Glutamatergic neuron (in vitro differentiated cells): ENCODE measurements at places on chromosomes 6 and 20.

DNA sequence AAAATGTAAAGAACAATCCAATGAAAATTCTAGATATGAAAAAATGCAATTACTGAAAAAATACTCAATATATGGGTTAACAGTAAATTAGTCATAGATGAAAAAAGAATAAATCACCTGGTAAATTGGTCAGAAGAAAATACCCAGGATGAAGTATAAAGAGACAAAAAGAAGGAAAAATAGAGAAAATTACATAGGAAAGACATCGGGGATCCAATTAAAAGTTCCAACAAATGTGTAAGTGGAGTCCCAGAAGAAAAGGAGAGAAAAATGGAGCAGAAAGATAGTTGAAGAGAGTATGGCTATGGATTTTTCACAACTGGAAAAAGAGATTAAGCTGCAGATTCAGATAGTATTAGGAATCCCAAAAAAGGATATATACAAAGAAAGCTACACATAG, 18.7 kb upstream of the UFL1 start:
- H3K27me3 ChIP-seq, result no peaks in the 10 kb centered on the region
- DNase-seq, result no peak
- no peak overlapping the region for H3K4me3 ChIP-seq
- H3K27ac ChIP-seq, result no peak overlapping the region

- no peak overlapping the region for H3K4me3 ChIP-seq
- H3K36me3 ChIP-seq, result no peaks in the 10 kb centered on the region
- no peaks in the 10 kb centered on the region for H3K4me1 ChIP-seq
- peak; percentile 42 for DNase-seq
Observed at GRCh38 chr20:46699651-46700359, 9.6 kb upstream of the SLC2A10 start.

GRCh38 chr6:33607784-33608161, 13.3 kb upstream of the ITPR3 start:
- no peak overlapping the region for H3K27ac ChIP-seq
- no peak overlapping the region for H3K4me3 ChIP-seq
- H3K4me1 ChIP-seq, result peaks cover 12% of the 10 kb centered on the region
- peaks cover 7% of the 10 kb centered on the region for H3K36me3 ChIP-seq
- DNase-seq, result no peak

- H3K27ac ChIP-seq, result no peak overlapping the region
- peaks cover 20% of the 10 kb centered on the region for H3K4me1 ChIP-seq
- no peak overlapping the region for H3K4me3 ChIP-seq
- DNase-seq, result no peak
- peaks cover 6% of the 10 kb centered on the region for H3K27me3 ChIP-seq
- no peaks in the 10 kb centered on the region for H3K36me3 ChIP-seq
Observed at GRCh38 chr20:13265941-13266340, 44.9 kb downstream of the ISM1 start.

- H3K4me3 ChIP-seq, result no peak overlapping the region
- H3K27ac ChIP-seq, result no peak overlapping the region
- H3K4me1 ChIP-seq, result no peaks in the 10 kb centered on the region
- no peak for DNase-seq
- no peaks in the 10 kb centered on the region for H3K36me3 ChIP-seq
- H3K27me3 ChIP-seq, result no peaks in the 10 kb centered on the region
Observed at GRCh38 chr6:11366183-11366933, 133.9 kb upstream of the NEDD9 start.

DNA sequence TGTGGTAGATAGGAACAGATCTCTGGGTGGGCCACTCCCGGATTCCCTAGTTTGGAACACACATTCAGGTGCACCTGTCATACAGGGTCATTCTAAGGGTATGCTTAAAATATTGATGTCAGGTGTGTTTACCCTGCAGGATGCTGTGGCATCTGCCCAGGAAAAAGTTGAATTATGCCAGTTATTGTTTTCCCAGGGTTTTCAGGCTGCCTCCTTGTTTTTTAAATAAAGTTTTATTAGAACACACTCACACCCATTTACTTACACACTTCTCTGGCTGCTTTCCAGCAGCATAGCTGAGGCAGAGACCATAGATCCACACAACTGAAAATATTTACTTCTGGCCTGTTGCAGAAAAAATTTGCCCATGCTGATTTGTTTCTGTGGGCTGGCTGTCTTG, 76.5 kb downstream of the PHACTR3 start:
- no peak overlapping the region for H3K27ac ChIP-seq
- H3K4me3 ChIP-seq, result no peak overlapping the region
- H3K27me3 ChIP-seq, result peaks cover 13% of the 10 kb centered on the region
- DNase-seq, result no peak
- H3K4me1 ChIP-seq, result peaks cover 42% of the 10 kb centered on the region

DNA sequence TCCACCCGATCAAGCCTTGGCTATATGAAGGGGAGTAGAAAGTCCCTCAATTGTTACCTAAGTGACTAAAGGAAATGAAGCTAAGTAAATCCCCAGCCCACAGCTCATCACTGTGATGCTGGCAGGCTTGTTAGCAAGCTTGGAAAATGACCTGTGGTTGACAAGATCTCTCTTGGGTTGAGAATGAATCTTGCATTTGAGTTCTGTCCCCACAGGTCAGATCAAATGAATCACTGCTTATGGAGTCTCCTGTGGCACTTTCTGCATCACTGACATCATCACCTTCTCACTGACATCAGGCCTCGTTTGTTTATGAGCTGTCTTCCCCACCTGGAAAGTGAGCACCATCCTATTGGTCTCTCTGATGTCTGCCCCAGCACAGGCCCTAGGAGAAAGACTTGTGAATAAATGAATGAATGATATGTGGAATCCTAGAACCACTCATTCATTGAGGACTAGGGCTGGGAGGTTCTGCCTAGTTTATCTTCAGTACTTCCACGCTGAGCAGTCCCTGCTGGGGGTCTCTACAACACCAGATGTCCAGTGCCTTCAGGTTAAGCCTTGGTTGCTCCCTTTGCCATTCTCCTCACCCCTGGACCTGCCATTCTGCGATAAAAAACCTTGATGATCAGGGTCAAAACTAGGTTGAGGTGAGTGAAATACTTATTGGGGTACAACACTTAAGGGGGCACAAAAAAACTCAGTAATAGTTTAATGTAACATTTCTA, 318.4 kb upstream of the MOCS1 start:
- H3K36me3 ChIP-seq, result no peaks in the 10 kb centered on the region
- H3K27ac ChIP-seq, result no peak overlapping the region
- DNase-seq, result no peak
- H3K4me3 ChIP-seq, result no peak overlapping the region
- H3K4me1 ChIP-seq, result peaks cover 3% of the 10 kb centered on the region
